ENCODE measurements at places on chromosomes 13 and 19.

DNA sequence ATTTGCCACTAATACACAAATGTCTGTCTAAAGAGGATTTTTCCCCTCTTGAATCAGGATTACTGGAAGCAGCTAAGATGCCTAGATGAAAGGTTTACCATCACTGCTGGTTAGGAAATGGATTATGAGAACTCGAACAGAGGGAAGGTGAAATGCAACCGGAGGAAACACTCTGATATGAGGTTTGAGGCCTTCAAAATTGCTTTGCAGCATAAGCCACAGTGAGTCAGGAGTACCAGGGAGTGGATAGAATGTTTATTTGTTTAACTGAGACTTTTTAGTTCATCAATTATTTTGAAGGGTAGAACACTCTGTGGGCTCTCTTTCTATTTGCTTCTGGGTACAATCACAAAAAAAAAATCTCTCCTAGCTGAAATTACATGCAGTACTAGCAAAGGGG, 18.1 kb downstream of the CDADC1 start:
- no peak for DNase-seq

DNA sequence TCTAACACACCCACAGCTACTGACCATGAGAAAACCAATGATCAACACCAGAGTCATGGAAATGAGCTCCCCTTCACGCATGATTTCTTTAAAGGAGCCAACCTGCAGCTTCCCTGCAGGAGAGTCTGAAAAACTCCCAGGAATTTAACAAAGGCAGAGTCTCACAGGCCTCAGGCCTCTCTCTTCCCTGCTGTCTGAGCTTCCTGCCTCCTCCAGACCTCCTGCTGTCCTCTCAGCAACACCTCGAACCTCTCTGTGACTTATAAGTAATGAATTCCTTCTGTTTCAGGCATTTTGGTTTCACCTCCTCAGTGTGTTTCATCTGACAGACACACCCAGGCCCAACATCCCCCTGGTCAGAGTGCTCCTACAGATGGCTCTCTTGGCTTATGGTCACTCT, 1044.4 kb downstream of the UQCRFS1 start:
- no peak for DNase-seq

DNA sequence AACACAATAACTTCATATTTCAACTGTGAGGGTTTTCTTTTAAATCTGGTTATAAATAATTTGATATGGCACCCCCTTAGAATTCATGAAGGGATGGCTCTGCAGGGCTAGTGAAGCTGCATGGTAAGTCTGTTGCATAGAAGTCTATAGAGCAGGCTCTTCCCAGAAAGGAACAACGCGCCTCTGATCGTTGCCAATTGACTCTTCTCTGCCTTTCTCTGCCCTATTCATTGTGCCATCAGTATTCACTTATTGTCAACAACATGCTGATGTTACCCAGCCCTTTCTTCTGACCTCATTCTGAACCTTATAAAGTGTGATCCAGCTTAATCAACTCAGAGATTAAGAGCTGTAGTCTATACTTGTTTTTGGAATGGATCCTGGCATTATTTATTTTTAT, 16.3 kb upstream of the DCT start:
- DNase-seq, result no peak

DNA sequence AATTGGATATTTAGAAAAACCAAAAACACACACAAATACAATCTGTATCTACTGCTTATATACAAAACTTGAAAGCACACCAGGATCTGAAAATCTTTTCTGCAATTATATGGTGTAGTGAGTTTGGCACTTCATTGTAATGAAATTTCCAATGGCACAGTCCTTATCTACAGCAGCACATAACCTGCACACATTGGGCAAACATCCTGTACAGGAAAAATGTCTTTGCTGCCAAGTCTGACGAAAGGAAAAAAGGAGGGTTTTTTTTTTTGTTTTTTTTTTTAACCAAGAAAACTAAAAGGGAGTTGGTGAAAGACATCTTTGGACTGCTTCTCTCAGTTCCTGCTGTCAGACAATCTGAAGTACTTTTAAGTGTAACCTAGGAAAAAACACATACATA, 107.8 kb downstream of the FOXO1 start:
- DNase-seq, result no peak

GRCh38 chr19:3682741-3683404, 17.4 kb downstream of the PIP5K1C start:
- DNase-seq, result no peak

DNA sequence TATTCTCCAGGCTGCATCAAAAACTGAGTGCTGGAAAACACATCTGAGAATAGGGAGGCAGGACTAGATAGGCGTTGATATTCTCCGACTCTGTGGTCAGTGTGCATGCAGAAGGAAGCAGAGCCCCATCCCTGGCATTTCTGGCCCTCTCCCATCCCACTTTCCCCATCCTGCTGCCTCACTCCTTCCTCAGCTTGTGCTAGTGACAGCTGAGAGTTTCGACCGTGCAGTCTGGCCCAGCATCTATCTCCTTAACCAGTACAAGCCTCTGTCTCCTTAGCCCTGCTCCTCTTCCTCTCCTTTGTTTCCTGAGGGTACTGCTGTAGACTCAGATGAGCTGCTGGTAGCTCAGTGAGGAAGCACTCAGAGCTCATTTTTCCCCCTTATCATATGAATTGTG, 163.2 kb downstream of the SUCLA2 start:
- DNase-seq, result no peak

GRCh38 chr13:111326981-111327642, 6.7 kb downstream of the TEX29 start:
- no peak for DNase-seq

- DNase-seq, result no peak
Observed at GRCh38 chr13:33207615-33207961, 78.0 kb downstream of the STARD13 start.

- no peak for DNase-seq
Observed at GRCh38 chr13:70985371-70985770, 877.1 kb upstream of the KLHL1 start.

- DNase-seq, result no peak
Observed at GRCh38 chr19:57671124-57671895, 2.6 kb downstream of the ZSCAN4 start.

GRCh38 chr19:34269489-34269888, 15.1 kb downstream of the GARRE1 start:
- DNase-seq, result no peak

DNA sequence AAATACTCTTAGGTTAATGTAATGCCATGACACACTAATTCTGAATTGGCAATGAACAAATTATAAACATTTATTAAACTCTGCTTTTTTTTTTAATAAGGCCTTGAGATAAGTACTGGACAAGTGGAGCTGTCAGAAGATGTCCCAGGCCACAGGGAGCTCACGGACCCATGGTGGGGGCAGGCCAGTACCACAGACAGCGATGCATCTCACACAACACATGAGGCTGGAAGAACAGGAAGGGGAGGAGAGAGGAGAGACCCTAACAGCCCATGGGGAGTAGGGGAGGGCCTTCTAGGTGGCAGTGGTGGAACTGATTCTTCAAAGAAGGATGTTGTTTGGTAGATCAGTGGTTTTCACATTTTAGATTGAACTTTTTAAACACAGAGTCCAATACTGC, 128.4 kb downstream of the LHFPL6 start:
- DNase-seq, result no peak

GRCh38 chr13:106373304-106373988, 162.0 kb downstream of the EFNB2 start:
- DNase-seq, result no peak

DNA sequence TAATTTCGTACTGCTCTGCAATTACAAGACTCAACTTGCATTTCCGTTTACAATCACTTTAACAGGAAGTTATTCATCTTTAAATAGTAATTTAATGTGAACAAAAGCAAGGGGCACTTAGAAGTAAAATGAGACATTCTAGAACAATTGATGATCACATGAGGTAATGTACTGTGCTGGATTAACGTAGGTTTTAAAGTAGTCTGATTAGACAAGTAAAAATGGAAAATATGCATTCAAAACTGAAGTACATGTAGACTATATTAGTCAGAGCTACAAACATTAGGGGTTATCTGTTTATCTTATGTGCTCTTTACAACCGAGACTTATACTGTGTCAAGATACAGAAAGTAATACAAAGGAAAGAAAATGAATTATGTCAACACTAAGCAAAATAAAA, 1528.0 kb downstream of the SLITRK5 start:
- DNase-seq, result no peak

GRCh38 chr19:18388100-18388959, 2.4 kb downstream of the GDF15 start:
- peak; percentile 93 for DNase-seq

DNA sequence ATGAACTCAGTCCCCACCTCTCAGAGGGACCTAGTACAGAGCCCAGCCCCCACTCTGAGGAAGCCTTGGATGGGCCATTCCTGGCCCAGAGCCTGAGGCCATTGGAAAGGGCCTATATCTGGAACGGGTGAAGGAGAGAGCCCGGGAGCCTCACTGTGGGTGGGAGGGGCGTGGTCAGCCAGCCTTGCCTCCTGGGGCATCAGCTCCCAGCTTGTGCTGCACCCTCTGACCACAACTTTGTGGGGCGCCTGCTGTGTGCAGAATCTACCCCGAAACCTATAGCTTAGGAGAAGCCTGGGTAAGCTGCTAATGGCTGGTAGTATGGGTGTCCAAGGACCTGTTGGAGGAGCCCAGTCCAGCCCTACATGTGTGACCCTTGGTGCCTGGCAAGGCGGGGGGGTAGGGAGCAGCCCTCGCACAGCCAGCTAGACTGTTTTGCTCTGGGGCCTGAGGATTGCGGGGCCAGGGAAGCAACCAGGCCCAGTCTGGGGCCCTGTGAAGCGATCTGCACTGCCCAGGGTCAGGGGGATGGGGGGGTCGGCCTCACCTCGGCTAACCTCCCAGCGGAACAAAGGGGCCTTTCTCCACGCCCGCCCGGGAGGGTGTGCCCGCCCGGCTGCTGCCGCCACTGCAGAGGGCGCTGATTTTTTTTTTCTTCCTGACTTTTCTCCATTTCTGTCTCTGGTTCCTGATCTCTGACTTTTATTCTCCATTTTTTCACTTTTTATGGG, 42.3 kb downstream of the LYL1 start:
- DNase-seq, result no peak

GRCh38 chr13:68185444-68186141, 955.5 kb upstream of the PCDH9 start:
- no peak for DNase-seq

GRCh38 chr13:28337166-28338005, 157.5 kb downstream of the FLT1 start:
- DNase-seq, result no peak

GRCh38 chr19:8578642-8579265, 1.5 kb upstream of the MYO1F start:
- peak; percentile 94 for DNase-seq

DNA sequence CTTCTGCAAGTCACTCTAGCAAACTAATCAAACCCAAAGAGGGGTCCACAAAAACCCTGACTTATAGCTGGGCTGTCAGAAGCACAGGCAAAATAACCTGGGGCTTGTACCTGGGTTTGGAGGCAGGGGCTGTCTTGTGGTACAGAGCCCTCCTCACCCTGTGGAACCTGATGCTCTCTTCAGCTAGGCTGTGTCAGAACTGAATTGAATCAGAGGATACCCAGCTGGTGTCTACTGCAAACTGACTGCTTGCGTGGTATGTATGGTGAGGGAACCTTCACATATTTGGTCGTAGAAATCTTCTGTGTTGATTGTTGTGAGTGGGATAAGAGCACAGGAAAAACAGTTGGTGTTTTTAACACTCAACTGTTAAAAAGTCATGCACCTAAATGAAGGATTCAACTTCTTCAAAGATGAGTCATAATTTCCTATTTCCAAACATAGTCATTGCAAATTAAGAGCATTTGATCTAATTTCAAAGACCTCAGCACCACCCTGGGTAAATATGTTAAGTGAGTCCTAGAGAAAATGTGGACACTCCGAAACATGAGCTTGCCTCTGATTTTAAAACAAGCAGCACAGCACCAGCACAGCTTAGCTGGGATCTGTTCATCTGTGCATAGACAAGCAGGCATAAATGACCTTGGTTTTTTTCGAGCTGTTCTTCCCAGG, 840.2 kb downstream of the UQCRFS1 start:
- no peak for DNase-seq

GRCh38 chr13:68759617-68760016, 1348.0 kb upstream of the ATXN8OS start:
- no peak for DNase-seq

- no peak for DNase-seq
Observed at GRCh38 chr19:2239771-2240770, 3.4 kb downstream of the SF3A2 start.

DNA sequence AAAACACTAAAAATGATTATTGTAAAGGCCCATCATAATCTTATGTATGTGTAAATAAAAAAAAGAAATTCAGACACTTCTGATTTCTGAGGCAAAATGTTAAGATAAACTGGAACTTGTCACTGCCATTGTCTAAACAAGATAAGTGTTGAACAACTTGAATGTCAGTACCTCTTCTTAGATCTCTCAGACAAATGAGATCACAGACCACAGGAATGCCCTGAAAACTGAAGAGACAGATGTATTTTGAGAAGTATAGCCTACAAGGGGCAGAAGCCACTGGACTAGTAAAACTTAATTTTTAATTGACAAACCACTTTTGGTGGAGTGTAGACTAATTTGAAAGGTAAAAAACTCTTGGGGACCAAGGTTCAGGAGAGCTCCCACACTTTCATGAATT, 375.5 kb upstream of the SLITRK5 start:
- no peak for DNase-seq

- DNase-seq, result no peak
Observed at GRCh38 chr19:40381321-40381720, 8.7 kb downstream of the HIPK4 start.

GRCh38 chr13:113882267-113882630, 18.4 kb upstream of the GAS6 start:
- no peak for DNase-seq

DNA sequence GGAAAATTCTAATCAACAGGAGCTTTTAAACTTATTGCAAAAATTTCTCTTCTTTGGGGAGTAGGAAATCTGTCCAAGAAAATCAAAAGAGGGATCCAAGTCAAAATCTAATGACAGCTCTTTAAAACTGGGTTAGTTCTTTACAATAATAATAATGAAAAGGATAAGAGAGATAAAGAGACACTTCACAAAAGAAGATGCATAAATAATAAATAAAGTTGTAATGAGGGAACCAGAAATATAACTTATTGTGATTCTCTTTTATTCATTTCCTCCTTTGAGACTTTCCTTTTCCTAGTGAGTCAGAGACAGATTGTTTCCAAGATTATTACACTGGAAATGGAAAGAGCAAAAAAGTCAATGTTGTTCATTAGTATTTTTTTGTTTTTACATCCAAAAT, 1029.3 kb downstream of the PCDH17 start:
- DNase-seq, result no peak

GRCh38 chr19:43534816-43535761, 2.1 kb downstream of the ZNF575 start:
- DNase-seq, result peak; percentile 52

- peak; percentile 37 for DNase-seq
Observed at GRCh38 chr13:98910501-98910951, 67.3 kb downstream of the DOCK9 start.

GRCh38 chr19:16025108-16026101, 50.9 kb upstream of the TPM4 start:
- DNase-seq, result no peak

Measured in activated T-cell treated with anti-CD3 and anti-CD28 coated beads, Interleukin-2, amount 50 U/mL, for 48 hours (primary cell).